ENCODE measurements at places on chromosomes 13 and 19. TPM values are rescaled to one million over a fixed set of nuclear protein-coding genes. Genes with fewer than 3 reads are reported as not detected.

DNA sequence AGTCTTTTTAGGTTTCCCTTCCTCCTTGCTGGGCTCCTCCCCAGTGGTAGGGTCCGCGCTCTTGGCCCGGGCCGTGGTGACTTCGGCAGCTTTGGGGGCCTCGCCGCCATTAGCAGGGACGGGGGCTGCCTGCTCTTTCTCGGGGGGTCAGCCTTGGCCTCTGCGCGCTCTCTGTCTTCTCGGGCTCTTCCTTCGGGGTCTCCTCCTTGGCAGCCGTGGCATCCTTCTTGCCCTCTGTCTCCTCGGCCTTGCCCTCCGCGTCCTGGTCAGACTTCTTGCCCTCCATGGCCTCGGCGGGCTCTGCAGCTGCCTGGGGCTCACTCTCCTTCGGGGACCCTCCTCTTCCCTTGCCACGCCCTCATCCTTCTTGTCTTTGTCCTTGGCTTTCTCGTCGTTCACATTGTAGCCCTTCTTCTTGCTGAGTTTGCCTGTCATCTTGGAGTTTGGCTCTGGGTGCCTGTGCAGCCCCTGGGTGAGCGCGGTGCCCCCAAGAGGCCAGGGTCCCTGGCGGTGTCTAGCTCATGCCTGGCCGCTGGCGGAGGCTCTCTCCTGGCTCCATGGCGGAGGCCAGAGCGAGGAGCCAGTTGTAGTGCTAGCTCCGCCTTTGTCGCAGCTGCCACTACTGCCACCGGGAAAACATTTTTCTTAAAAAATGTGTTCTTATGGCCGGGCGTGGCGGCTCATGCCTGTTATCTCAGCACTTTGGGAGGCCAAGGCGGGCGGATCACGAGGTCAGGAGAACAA, 283.0 kb upstream of the SGCG start:
- no peak for DNase-seq

DNA sequence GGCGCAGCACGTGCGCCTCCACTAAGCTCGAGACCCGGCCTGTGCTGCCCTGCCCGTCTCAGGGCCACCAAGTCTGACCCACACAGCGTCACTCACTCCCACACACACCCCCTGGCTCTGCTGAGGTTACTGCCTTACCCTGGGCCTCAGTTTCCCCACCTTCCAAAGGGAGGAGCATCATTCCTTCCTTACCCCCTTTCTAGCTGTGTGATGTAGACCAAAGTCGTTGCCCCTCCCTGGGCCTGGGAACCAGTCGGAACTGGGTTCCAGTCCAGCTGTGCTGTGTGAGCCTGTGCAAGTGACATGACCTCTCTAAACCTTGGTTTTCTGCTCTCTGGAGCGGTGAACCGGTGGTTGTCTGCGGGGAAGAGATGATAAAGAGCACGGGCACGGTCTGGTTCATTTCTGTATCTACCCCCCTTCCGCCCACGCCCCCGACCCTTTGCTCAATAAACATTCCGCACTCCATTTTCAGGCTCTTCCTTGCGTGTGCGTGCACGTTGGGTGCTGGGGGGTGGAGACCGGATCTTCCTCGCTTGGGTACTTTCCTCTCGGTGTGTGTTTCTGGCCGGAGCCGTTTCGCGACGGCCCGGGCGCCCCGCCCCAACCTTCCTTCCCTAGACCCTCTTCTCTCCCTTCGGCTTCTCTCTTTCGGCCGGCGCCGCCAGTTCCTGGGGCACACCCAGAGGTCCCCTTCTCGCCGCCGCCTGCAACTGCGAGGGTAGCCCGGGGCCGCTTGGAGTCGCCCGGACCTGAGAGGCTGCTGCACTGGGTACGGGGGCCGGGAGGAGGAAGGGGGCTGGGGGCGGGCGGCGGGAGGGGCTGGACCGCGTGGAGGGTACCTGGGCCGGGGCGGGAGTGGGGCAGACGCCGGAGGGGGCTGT, at the start of gene ZNF581:
Gene ZNF581, plus strand, starts transcription at position 647 of the 884 bp plus-strand sequence. CDS start 923 bp downstream, outside the sequence.
- DNase-seq = peak; percentile 76

DNA sequence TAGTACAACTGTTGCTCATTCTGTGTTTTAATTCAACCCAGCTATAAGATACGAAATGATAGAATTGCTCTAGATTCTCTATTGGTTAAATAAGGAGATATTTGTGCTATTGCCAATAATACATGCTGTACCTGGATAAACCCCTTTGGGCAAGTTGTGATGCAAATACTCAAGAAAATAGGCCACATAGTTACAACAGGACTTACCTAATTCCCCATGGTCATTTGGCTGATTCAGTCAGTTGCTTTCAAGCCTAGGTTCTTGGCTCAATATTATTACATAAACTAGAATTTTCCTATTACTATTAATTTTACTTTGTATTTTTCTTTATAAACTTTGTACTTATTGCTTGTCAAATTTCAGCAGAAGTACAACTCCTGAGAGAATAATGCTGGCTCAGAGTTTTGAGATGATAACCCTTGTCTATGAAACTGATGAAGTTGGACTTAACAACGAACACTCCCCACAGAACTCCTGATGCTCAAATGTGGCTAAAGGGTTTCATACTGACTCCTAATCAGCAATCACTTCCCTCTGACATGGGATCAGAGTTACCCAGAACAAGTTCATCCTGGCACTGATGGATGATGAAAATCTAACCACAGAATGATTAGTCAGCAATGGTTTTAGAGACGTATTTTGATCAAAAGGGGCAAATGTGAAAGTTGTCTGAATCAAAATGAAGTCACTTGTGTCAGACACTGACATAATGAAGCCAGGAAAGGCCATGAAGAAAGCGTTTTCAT, 221.1 kb downstream of the ITGBL1 start:
- DNase-seq = no peak

- DNase-seq = no peak
These were observed 727.1 kb upstream of the KLHL1 start for GRCh38 chr13:70835371-70835770.

DNA sequence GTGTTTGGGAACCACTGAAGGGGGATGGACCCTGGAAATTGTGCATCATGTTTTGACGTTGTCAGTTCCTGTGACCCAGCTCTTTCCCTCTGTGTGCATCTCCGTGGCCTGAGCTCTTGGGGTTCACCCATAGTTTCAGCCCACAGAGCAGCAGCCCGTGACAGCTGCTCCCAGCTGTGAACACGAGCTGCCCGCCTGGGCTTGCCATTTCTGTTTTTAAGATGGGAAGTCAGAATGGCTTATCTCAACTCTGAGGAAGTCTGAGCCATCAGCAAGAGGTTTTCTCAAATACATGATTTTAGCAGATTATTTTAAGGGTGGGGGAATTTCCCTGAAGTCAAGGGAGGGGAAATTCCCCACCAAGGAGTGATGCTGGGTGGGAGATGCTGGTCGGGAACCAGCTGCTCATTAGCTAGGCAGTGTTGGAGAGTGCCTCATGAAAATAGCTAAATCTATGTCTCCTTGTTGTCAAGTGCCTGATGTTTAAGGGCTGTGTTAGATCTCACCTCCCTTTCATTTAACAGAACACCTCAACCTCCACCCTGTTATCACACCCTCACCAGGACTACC, 34.8 kb upstream of the C1QTNF9 start:
- DNase-seq = no peak

The RFXAP gene
- 2.4 TPM for total RNA-seq

DNA sequence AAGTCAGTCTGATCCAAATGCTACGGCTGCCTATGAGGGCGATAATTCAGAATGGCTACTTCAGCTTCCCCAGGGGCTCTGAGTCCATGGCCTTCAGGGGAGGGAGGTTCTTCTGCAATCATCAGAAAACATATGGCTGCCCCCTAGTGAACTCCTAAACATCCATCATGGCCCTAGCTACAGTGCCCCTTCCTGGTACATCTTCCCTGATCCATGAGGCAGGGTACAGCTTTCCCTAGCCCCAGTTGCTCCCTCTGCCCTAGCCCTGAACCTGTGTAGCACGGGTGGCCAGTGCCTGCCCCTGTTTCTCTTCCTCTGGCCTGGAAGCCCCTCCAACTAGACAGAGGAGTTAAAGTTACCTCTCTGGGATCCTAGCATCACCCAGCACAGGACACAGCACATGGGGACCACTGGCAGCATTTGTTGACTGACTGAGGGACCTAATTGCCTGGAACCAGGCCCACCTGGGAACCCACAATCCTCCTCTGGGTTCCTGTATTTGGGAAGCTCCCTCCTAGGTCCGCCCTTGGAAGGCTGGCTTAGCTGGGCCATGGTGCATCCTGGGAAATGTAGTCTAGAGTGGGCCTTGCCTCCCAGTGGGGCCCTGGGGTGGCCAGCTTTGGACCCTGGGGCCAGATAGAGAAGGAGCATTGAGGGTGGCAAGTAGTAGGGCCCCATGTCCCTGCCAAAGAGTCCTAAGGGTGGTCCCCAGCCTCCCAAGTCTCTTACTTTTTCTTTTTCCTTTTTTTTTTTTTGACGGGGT, 17.7 kb upstream of the SEMA6B start:
- DNase-seq = no peak

- no peak for DNase-seq
These were observed 1.9 kb downstream of the CEACAM20 start for GRCh38 chr19:44527554-44527953.

GRCh38 chr13:41465241-41465847, 8.0 kb downstream of the RGCC start:
- no peak for DNase-seq

GRCh38 chr19:19459707-19460251, 54.3 kb downstream of the GATAD2A start:
- no peak for DNase-seq

DNA sequence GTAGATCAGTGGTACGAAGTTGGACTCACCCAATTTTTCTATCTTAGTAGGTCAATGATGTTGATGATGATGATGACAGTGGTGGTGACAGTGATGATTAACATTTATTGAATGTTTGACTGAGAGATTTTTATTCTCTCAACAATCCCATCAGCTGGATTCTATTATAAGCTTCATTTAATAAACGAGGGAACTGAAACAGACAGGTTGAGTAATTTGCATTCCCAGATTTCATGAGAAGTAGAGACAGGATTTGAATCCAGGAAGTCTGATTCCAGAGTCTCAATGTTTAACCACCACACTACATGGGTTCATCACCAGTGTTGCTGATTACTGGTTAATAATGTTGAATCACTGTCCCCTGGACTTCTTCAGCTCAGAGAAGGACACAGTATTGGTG, 168.9 kb downstream of the FLT1 start:
- no peak for DNase-seq

The AMH gene
- 2.2 TPM for total RNA-seq

The ZNF865 gene
- total RNA-seq = 4.0 TPM

The WTIP gene
- under 0.01 TPM for total RNA-seq

GRCh38 chr19:5142725-5143097, 173.8 kb downstream of the KDM4B start:
- no peak for DNase-seq

The HS6ST3 gene
- not detected for total RNA-seq

GRCh38 chr13:31957772-31958171, 73.8 kb upstream of the FRY start:
- DNase-seq = no peak

The PEX11G gene
- 4.8 TPM for total RNA-seq

DNA sequence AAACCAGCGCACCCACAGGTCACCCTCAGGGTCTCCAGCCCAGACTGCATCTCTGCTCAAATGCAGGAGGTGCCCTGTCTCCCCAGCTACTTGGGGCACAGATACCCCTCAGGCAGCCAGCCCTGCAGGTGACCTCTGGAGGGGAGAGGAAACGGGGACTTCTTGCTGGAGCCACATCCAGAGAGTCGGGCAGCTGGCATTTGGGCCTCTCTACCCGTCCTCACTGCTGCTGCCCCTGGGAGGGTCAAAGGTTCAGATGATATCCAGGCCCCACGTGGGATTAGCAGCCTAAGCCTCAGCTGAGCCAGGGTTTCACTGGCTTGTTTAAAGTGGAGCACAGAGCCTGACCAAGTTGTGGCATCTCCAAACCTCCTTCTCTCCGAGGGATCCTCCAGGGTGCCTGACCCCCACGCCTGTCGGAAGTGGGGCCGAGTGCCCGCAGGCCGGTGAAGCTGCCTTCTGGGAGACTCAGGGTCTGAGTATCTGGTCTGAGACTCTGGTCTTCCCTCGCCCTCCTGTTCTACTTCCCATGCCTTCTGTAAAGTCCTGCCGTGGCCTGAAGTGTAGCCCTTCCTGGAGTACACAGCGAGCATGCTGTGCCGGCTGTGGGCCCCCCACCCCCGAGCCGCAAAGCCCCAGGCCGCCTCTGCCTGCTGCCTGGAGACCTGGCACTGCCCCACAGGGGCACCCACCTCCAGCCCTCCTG, 2.1 kb downstream of the RASA3 start:
- DNase-seq = no peak

GRCh38 chr13:38141792-38142191, 207.9 kb upstream of the UFM1 start:
- DNase-seq = no peak

The MEF2B gene
- total RNA-seq = 0.27 TPM

DNA sequence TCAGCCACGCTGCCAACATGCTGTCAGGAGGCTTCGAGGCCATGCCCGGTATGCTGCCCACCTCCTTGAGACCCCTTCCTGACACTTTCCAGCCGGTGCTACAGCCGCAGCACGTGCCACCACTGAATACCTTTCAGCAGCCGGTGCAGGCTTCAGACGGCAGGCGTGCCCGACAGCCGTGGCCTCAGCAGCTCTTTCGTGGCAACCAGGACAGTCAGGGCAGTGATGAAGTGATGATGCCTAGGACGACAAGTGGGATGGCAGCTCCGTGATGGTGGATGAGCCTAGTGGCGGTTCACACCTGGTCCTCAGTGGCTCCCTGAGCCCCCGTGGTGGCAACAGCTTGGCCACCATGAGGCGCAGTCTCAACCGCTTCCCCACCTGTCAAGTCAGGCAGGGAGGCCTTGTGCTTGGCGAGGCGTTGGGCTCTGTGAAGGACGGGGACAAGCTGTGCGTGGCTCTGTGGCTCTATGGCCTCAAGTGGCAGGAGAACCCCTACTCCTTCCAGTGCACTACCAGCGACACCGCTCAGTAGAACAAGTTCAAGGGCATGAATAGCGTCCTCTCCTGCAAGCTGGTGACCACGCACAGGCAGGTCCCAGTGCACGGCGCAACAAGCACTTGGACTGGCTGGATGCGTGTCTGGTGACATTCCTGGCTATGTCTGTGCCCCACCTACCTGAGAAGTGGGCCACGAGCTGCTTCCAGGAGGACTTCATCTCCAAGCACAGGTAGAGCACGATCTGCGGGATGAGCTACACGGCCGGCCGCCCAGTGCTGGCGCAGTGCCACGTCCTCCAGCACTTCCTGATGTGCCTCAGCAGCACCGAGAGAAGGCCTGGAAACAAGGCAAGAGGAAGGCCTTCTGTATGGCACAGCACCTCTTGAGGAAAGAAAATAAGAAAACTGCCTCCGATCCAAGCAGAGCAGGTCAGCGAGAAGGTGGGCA, 18.2 kb upstream of the ZNF14 start:
- no peak for DNase-seq
